ENCODE measurements at places on chromosomes 5 and 9.
A peak's percentile ranks its signal among the peaks of the same experiment; 100 is the strongest.

DNA sequence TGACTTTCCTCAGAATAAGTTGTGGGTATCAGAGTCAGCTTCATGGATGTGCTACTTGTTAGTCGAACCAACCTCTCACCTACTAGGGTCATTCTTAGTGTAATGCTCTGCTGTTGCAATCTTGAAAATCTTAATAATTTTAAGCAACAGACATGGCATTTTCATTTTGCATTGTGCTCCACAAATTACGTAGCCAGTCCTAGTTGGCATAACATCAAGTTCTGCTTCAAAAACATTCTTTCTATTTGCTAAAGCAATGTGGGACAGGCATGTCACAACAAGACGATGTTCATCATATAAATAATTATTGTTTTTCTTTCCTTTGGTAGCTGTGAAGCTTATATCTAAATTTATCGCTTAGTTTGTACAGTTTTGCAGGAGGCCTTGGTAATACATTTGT lies 39.3 kb upstream of the CDH12 start:
- no peak for DNase-seq

DNA sequence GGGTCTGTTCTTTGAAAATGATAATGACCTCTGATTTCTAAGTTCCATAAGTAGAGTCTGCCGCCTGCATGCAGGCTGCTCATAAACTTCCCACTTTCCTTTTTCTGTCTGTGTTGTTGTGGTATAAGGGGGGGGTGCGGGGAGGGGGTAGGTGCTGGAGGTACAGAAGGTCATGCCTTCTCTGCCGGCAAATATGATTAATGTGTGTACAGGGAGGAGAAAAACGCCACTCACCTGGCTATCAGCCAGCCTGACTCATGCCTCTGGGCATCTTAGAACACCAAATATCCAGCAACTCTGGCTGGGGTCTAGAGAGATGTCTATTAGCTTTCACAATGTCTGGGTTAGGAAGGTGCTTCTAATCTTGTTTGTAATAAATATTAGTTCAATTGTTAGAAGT lies 128.3 kb downstream of the EFNA5 start:
- DNase-seq = no peak

DNA sequence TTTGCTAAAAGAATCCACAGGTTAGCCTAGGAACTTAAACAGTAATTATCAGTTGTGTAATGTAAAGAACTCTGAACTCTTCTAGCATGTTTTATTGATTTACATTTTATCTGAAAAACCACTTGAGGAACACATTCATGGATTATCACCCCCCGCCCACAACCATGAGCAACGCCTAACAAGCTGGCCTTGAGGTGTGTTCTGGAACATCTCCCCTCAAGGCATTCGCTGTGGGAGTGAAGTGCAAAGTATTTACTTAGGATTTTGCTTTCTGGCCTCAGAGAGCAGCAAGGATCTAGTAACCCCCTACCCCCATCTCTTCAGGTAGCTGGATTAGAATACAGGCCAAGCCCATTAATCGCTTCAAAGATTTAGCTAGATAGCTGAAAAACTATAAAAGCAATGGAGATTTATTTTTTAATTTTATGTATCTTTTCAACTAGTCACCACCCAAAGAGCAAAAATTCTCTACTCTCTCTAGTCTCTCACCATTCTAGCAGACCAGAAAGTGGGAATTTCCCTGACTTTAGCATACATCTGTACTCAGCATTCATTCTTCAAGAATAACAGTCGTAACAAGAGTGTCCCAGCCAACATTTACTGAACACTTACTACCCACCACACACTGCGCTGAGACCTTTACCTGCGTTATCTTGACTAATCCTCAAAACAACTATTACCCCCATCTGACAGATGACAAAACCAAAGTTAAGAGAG lies 37.2 kb downstream of the DDX31 start:
- no peak for DNase-seq

DNA sequence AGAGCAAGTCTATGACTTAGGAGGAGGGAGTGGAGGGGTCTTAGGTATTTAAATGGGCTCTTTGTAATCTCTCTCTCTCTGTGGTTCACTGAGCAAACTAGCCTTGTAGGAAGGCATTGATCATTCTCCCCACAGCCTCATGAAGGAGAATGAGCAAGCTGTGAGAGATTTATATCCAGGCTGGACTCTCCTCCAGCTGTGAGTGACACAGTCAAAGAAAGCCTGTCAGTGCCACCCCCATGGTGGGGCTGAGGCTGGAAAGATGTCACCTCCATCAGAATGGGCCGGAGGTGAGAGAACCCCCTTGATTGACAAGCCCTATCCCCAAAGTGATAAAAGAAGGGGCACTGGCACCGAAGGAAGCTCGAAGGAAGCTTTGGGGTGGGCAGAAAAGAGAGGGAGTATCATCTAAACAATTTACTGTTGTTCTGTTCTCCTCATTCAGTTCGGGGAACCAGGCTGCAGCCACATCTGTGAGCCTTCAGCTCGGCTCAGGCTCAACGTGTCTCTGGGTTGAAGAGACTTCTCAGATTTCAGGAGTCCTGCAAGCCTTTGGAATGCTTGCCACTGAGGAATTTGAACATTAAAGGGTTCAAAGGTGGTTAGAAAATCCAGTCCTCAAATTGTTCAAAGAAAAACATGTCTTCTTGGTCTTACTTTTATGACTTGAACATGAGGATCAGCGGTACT lies 538.2 kb upstream of the ZNF462 start:
- DNase-seq = no peak

DNA sequence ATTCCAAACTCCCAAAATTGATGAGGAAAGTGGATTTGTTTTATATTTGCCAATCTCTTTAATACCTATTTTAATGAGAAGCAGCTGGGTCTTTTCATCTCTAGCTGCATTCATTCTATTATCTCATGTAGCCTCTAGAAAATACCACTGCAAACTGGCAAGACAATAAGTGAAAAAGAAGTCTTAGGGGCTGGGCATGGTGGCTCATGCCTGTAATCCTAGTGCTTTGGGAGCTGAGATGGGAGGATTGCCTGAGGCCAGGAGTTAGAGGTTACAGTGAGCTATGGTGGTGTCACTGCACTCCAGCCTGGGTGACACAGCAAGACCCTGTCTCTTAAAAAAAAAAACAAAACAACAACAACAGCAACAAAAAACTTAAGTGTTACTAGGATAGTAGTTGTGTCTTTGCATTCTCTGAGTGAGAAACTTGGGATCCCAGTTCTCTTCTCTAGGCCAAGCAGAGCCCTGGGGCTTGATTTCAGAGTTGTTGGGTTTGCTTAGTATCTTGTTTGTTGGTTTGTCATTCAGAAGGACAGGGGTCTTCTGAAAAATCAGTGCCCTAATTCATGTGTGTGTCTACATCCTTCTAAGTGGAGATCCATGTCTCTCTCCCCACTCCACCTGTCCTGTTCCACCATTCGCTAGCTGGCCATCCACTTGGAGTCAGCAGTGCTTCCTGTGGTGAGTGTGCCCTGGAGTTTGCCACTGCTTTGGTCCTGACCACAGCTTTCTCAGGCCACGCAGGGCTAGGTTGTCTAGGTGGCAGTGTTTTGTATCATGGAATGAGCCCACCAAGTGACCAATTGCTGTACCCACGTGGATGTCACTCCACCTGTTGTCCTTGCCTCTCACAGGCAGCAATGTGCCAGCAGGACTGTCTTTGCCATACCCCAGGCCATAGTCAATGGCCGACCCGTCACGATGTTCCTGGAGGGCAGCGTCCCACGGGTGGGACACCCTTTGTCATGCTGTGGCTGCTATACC lies 19.5 kb downstream of the MARCHF6 start:
- no peak for DNase-seq

DNA sequence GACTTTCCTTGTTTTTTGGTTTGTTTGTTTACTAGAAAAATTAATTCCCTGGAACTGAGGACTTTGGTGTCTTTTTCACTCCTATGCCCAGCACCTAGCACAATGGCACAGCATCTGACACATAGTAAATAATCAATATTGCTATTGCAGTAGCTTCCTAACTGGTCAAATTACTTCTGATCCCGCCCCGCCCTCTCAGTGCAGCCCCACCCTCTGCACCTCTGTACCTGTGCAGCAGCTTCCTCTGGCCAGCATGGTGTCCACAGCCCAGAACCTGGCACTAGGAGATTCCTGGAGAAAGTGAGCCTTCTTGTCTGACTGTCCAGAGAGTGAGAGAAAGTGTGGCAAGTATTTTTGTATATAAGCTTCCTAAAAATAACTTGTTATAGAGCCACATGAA lies 343.2 kb downstream of the ZNF608 start:
- DNase-seq = no peak

- peak; percentile 39 for DNase-seq
Observed at GRCh38 chr9:63817622-63818518, 1467.1 kb downstream of the FOXD4L5 start.

GRCh38 chr5:170749911-170750431 lies 33.6 kb upstream of the GABRP start:
- no peak for DNase-seq

- no peak for DNase-seq
Observed at GRCh38 chr9:13677801-13678200, 398.3 kb upstream of the MPDZ start.

DNA sequence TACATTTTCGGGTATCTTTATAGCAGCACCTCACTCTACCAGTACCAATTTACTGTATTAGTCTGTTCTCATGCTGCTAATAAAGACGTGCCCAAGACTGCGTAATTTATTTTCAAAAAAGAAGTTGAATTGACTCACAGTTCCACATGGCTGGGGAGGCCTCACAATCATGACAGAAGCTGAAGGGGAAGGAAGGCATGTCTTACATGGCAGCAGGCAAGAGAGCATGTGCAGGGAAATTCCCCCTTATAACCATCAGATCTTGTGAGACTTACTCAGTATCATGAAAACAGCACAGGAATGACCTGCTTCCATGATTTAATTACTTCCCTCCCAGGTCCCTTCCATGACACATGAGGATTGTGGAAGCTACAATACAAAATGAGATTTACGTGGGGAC lies 602.6 kb upstream of the DAB2 start:
- no peak for DNase-seq

DNA sequence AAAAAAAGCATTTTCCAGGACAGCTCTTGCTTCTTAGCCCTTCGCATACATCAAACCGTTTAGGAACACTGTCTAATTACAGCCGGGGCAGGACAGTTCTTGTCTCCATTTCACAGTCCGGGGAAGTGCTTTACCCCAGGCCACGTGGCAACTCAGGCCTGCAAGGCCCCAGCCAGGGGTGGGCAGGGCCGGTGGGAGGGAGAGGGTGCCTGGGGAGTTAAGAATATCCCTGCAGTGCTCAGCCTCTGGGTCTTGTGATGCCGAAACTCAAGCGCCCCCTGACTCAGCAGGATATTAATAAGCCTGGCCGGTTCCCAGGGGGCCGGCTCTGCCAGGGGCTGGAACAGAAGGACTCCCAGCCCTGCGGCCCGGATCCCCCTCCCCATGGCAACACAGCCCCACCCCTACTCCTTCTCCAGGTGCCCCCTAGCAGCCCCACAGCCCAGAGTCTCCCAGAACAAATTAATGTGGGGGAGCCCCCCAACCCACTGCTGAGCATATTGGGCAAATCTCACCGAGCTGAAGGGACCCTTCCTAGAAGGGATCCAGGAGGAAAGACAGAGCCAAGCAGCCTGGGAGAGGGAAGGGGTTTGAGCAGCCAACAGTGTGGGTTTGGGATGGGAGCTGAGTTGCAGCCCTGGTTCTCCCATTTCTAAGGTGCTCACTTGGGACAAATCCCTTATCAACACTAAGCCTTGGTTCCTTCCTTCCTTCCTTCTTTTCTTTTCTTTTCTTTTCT lies 45.3 kb downstream of the PLPP7 start:
- DNase-seq = no peak

GRCh38 chr5:37662362-37662761 lies 177.5 kb downstream of the GDNF start:
- DNase-seq = no peak

- no peak for DNase-seq
Observed at GRCh38 chr5:151123897-151124751, 33.5 kb downstream of the ANXA6 start.

- no peak for DNase-seq
Observed at GRCh38 chr9:121071756-121072421, 2.9 kb upstream of the CNTRL start.

DNA sequence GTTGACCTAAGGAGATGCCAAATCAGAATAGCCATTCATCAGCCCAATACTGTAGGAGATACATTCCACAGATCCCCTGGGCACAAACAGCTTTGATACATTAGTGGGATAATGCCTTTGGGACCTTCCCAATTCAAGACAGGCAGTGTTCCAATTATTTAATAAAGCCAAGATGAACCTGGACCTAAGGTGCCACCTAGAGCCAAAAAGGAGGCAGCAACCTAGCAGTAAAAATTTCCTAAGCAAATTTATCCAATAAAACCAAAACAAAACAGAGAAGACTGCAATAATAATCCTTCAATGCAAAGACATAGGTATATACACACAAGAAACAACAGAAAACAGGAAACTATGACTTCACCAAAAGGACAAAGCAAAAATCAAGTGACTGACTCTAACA lies 253.0 kb downstream of the HINT1 start:
- no peak for DNase-seq

GRCh38 chr5:93589829-93590215 lies 6.8 kb downstream of the NR2F1 start:
- no peak for DNase-seq

- DNase-seq = no peak
Observed at GRCh38 chr5:141496038-141496437, 7.2 kb downstream of the PCDHGC5 start.

GRCh38 chr9:91001146-91001611 lies 199.6 kb downstream of the SYK start:
- no peak for DNase-seq

GRCh38 chr5:83549674-83550073 lies 78.1 kb downstream of the VCAN start:
- DNase-seq = no peak

GRCh38 chr9:7816021-7816420 lies 16.4 kb upstream of the DMAC1 start:
- no peak for DNase-seq

DNA sequence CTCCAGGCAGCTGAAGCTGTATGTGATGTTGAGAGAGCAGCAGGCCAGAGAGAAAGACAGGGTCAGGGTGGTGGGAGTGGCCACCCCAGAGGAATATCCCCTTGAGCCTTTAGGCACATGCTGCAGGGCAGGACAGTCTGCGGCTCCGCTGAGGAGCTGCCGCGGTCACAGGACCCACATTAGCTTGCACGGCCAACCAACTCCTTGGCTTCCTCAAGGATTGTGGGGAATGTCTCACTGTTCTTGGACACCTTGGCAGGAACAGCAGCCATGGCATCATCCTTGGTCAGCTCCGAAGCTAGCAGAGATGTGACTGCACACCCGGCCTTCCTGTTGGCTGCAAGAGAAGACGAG lies 27.8 kb downstream of the PCDHGC5 start:
- DNase-seq = no peak

GRCh38 chr5:390623-391491 lies 52.1 kb upstream of the EXOC3 start:
- DNase-seq = no peak

- DNase-seq = no peak
Observed at GRCh38 chr5:159944056-159944600, 27.8 kb downstream of the ADRA1B start.

GRCh38 chr9:36263683-36264082 lies 5.4 kb upstream of the GNE start:
- DNase-seq = no peak

GRCh38 chr9:99720455-99721050 lies 101.1 kb upstream of the NR4A3 start:
- peak; percentile 85 for DNase-seq

GRCh38 chr9:83132768-83133167 lies 69.8 kb upstream of the RASEF start:
- no peak for DNase-seq

Measured in T-helper 2 cell (primary cell).